Left colon (tissue), 2 donors: ENCODE measurements at places on chromosomes 2 and 18.
A peak's percentile ranks its signal among the peaks of the same experiment; 100 is the strongest.

- peak; percentile 72 for DNase-seq
Observed at GRCh38 chr2:62705859-62706720, 577 bp downstream of the EHBP1 start.

DNA sequence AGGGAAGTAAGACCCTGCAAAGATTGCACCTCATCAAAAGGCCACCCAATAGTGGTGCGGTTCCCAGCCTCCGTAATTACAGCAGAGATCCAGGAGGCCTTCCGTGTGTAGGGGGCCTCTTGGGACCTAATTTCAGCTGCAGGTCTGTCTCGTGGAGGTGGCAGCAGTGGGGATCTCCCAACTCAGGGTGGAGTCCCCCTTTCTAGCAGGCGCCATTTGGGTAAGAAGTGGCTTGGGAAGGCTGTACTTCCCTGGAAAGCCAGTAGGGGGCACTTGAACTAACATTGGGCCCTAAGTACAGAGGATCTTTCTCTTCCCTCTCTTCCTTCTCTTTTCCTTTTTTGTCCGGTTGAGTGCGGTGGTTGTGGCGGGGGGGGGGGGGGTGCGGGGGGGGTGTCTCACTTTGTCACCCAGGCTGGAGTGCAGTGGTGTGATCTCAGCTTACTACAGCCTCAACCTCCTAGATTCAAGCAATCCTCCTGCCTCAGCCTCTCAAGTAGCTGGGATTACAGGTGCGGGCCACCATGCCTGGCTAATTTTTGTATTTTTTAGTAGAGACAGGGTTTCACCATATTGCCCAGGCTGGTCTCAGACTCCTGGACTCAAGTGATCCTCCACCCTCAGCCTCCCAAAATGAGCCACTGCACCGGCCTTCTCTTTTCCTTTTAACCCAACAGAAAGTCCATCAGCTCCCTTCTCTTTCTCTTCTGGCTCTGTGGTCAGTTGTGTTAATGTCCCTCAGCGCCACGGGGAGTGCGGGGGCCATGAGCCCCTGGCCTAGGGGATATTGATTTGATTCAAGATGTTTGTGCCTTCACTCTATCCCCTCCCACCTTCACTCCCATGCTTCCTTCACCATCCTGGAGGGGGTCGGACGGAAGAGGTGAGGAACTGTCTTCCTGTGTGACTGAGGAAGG, 32.0 kb downstream of the CENPO start:
- DNase-seq, result no peak

DNA sequence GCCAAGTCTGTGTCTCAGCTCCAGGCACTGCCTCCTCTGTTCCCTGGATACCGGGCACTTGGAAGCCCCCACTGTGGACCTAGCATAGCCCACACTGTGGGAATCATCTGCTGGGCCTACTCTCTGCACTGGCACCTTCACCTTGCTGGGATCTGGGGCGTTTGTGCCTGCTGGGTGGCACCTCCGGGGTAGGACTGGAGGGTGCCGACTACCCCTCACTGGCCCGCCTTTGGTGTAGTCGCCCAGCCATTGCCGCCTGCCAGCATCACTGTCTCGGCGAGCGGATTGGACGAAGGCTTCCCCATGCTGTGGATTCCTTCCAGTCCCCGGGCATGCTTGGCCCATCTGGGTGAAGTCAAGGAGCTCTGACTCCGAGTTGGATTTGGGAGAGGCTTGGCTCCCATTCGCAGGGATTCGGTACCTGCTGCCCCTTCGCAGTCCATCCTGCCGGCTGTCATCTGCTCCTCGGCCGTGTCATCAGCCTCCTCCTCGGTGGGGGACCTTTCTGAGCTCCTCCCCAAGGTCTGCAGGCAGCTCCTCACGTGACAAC, 180.6 kb upstream of the HDAC4 start:
- no peak for DNase-seq

GRCh38 chr2:144529841-144530240, 9.9 kb upstream of the ZEB2 start:
- DNase-seq, result no peak

- DNase-seq, result no peak
Observed at GRCh38 chr2:191864628-191865374, 17.9 kb upstream of the CAVIN2 start.

DNA sequence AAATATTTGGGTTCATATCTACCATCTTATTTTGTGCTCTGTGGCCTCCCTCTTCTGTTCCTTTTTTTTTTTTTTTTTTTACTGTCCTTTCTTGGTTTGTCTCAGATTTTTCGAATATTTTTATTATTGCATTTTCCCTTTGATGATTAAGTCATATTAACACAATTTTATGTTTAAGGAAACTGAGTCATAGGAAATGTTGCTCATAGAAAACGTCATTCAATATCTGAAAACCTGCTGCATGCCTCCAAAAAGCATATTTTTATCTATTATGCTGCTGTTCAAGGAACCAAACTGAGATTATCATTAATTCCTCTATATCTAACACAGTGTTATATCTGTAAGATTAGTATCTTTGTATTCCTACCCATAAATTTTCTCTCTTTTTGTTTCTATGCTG, 614.3 kb upstream of the SLC8A1 start:
- DNase-seq, result no peak

DNA sequence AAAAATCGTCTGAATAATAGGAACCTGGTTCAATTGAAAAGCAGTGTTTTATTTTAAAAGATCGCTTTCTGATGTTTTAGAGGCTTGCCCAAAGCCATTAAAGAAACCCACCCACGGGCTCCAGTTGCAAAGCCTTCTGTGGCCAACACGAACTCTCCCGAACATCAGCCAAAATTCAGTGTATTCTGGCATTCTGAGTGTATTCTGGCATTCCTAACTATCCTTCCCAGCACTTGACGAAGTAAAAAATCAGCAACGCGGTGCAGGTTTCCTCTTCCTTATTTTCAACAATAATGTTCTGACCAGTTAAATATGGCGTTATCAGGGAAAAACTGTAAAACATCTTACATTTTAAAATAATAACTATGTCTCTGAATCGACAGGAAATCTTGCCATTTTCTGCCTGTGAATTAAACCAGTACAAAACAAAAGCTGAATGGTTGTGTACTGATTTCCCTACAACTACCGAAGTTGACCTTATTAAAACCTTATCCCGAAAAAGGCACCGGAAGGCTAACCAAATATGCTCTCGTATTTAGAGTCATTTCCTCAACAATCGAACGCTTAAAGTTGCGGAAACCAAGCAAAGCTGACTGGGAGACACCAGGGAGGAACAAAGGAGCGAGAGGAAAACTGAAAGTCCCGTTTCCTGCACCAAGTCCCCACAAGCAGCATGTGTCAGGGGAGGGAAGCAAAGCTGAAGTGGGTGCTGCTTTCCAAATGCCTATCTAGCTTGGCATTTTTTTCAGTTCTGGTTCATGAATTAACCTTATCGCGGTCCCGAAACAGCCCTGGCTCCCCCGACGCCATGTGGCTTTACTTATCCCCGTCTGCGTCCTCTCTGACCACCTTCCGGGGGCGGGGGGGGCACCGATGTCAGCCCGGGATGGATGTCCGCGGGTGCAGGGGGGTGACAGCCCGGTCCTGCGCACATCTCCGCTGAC, 44.3 kb downstream of the ZNF516 start:
- DNase-seq, result no peak

GRCh38 chr2:197339016-197339415, 28.4 kb upstream of the ANKRD44 start:
- no peak for DNase-seq

DNA sequence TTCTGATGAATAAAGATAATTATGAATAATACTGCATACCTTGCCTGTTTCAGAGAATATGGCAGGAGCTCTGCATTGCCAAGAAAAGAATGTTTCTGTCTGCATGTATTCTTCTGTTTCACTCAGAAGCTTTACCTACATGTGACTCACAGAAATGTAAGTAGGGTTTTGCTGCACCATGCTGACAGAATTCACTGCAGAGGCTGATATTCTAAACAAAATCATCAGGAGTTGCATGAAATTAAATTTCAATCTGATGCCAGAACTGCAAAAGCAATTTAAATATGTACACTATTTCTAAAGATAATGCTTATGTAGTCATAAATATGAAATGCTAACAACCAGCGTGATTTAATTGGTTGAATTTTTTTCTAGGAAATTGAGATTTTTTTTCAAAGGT, 332.8 kb upstream of the FSHR start:
- no peak for DNase-seq

DNA sequence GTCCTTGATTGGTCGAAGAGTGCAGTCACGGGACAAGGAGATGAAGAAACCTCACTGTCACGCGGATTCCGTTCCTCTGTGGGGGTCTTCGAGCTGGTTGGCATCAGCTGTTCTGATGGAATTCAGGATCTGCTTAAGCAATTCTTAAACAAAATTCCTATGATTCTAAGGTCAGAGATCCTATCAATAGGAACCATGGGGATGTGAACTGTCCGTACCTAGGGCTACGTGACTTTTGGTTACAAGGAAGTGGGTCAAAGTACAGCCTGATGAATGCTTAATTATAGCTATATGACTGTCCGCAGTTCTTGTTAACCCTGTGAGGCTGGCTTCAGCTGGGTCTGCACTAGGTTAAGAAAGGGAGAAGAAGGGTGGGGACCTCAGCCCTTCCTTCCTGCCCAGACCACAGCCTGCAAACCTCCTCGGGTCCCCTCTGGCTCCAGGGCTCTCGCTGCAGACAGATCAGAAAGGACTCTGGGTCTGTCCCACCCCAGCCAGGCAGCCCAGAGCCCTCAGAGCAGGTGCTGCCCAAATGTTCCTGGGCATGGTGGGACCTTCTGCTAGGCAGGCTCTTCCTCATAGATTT, 44.2 kb upstream of the TAF1B start:
- DNase-seq, result no peak

DNA sequence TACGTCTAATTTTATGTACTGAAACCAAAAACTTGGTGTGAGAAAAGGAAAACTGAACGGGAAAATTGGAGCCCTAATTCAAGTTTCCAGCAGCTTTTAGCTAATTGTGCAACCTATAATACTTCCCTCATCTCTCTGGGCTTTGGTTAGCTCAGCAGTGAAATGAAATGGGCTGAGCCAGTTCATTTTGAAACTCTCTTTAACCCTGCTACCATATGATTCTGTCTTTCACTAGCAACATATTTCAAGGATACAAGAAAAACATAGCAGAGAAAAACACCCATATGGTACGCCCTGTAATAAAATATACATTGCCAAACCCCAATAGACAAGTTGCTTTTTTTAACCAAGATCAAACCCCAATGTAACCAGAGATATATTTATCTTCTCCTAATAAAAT, 799 bp downstream of the SYT4 start:
- no peak for DNase-seq

- no peak for DNase-seq
Observed at GRCh38 chr2:131035112-131035825, 58.0 kb downstream of the FAM168B start.

- DNase-seq, result no peak
Observed at GRCh38 chr2:213496226-213496625, 212.0 kb downstream of the SPAG16 start.

- DNase-seq, result no peak
Observed at GRCh38 chr2:198697218-198697617, 760.5 kb downstream of the SATB2 start.

DNA sequence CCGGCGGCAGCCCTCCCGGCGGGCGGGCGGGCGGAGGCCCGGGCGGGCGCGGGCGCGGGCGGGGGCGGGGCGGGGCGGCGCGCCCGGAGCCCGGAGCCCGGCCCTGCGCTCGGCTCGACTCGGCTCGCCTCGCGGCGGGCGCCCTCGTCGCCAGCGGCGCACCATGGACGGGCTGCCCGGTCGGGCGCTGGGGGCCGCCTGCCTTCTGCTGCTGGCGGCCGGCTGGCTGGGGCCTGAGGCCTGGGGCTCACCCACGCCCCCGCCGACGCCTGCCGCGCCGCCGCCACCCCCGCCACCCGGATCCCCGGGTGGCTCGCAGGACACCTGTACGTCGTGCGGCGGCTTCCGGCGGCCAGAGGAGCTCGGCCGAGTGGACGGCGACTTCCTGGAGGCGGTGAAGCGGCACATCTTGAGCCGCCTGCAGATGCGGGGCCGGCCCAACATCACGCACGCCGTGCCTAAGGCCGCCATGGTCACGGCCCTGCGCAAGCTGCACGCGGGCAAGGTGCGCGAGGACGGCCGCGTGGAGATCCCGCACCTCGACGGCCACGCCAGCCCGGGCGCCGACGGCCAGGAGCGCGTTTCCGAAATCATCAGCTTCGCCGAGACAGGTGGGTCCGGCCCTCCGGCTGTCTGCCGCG, at the start of gene INHBB:
Gene INHBB (plus strand): TSS at position 111 of the 641 bp plus-strand sequence. CDS start 53 bp downstream, at position 164.
- peak; percentile 20 for DNase-seq

DNA sequence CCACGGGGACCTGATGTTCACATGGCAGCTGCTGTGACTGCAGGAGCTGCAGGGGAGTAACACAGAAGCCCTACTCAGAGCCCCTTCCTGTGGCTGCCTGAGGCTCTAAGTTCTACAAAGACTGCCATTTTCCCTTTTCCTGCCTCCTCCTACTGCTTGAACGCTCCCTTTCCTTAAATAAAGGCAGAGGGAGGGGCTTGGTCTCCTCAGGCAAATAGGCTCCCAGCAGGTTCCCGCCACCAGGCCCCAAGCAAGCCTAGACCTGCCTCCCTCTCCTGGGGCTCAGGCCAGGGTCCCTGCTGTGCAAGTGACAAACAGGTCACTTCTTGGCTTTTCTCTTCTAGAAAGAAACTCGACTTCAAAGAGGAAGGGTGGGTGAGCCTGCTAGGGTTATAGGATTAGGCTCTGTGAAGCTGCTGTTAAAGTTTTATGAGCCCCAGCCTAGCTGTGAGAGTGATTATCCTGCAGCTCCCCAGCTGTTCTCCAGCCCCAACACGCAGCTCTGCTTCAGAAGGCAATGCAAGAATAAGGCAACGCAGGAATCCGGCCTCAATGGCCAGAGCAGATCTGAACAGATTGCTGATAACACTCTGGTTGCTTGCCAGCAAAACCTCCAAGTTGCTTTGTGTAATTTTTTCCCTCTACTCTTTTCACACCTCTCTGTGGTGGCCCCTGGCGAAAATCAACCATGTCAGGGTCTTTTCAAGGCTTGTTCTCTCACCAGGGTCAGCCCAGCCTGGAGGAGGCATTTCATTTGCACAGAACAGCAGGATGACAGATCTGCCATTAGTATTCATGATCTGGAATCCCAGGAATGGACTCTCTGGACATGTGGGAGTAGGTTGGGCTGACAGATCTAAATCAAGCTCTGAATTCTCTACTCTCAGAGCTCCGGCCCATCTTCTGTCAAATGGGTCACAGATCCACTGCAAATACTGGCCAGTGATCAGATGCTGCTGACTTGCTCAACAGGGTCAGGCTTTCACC, 71.3 kb downstream of the MRO start:
- DNase-seq, result peak; percentile 24

- DNase-seq, result peak; percentile 29
Observed at GRCh38 chr2:70525032-70525431, 28.6 kb downstream of the TGFA start.

DNA sequence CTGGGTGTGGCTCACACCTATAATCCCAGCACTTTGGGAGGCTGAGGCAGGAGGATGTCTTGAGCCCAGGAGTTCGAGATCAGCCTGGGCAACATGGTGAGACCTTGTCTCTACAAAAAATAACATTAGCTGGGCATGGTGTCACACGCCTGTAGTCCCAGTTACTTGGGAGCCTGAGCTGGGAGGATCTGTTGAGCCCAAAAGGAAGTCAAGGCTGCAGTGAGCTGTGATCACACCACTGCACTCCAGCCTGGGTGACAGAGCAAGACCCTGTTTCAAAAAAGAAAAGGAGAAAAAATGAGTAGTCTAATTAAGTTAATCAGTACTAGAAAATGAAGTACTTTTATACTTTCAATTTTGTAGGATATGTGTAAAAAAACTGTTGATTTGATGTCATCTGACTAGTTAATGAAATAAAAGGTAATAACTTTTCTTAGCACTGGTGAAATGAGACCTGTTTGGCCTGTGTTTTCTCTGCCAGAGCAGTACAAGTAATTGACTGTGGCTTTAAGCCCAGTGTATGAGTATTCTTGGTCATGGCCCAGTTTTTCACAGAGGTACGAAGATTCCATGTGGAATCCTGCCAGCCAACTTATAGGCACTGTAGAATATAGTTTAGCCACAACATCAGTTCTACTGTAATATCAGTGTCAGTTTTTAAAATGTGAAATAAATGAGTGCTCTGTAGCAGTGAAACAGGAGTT, 35.8 kb downstream of the MFSD6 start:
- DNase-seq, result no peak
